ENCODE measurements at places on chromosomes 5 and 9.

GRCh38 chr5:104084896-104085295 is 522.3 kb upstream of the NUDT12 start:
- DNase-seq, result no peak

DNA sequence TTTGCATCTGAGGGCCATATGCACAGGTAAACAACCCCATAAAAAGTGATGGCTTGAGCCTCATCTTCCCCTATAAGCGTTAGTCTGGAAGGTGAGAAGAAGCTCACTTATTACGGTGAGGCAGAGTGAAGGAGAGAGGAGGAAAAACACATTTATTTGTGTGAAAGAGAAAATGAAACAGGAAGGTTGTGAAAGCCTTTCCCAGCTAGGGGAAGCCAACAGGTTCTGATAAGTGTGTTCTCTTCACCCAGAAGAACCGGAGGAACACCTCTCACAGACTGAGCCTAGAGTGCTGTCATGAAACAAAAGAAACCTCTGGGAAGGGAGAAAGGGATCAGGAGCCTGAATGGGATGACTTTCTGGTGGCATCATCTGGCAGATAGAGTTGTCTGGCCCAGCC is 192.5 kb downstream of the PTTG1 start:
- DNase-seq, result no peak

GRCh38 chr5:119036101-119036762 is 34.7 kb upstream of the DMXL1 start:
- DNase-seq, result no peak

- no peak for DNase-seq
These were observed at the start of gene RNF183 for GRCh38 chr9:113302792-113303418. Gene RNF183 (minus strand): TSS chr9:113303376. CDS start chr9:113298184, 5,192 bp downstream.

DNA sequence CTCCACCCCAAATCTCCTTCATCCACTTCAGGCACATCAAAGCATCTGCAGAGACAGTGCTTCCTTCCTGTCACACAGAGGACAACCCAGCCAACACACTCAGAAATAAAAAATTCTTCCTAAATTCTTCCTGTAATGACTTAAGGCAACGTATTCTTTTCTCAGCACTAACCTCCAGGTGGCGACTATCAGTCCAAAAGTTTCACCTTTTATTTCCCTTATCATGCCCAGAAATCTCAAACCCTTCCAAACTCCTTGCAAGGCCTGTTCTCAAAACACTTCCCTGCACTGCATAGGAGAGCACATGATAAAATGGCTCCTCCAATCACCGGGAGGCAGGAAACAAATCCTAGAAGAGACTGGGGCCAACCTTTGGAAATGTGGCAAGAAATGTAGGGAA is 35.1 kb downstream of the SLIT3 start:
- DNase-seq, result no peak

GRCh38 chr9:81086416-81086815 is 602.9 kb downstream of the TLE1 start:
- no peak for DNase-seq

DNA sequence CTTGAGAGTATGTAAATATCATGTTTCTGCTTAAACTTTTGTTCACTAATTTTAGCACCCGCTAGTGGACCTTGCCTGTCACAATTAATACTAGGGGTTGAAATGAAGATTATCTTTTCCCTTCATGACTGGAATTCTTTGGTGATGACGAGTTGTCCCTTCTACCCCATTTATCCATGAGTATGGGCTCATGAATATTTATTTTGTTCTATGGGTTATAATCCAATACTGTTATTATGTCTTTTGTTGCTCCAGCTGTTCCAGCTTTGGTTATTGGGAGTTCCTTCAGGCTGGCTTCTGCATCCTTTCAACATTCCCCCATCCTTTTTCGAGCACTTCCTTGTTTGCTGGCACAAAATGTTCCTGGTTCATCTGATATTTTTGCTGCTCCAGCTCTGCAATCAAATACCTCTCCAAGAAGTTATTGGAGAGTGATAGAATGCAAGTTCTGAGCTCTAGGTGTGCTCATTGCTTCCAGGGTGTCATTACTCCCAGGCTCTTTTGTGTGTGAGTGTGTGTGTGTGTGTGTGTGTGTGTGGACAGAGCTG is 19.7 kb upstream of the ARHGEF28 start:
- no peak for DNase-seq

GRCh38 chr9:3337515-3338225 is 188.1 kb downstream of the RFX3 start:
- no peak for DNase-seq

DNA sequence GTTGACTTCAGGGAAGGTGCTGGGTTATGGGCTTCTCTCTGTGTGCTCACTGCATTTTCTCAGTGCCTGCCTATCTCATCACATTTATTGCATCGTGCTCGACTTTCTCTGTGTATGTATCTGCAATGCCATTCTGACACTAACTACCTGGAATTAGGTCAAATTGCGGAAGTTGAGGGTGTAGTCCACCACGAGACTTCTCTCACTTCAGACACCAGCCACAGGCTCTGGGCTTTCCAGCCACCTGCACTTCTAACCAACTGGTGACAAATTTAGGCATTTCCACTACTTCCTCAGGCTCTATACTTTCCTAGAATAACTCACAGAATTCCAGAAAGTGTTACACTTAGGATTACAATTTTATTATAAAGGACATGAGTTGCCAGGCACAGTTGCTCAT is 188.6 kb upstream of the ZNF608 start:
- DNase-seq, result no peak

- DNase-seq, result no peak
These were observed 156.1 kb downstream of the SNX18 start for GRCh38 chr5:54673523-54674225.

- DNase-seq, result no peak
These were observed 15.5 kb downstream of the GNA14 start for GRCh38 chr9:77632652-77633051.

DNA sequence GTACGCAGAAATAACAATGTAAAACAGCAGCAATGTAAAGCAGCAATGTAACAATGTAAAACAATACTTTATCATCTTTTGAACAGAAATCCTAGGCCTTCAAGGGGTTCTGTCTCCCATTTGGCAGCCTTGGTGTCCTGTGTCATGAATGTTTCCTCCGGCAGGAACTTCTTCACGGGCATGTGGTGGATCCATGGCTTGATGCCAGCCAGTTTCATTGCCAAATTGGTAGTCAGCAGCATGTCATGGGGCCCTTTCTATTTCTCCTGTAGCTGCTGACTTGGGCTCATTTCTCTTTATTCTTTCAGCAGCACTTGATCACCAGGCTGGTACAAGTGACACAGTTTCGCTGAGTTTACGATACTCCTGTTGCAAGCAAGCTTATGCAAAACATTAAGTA is 275.3 kb downstream of the HTR1A start:
- peak; percentile 83 for DNase-seq

- no peak for DNase-seq
These were observed 21.1 kb downstream of the SRFBP1 start for GRCh38 chr5:121982893-121983285.

GRCh38 chr5:21391506-21391905 is 1403.5 kb upstream of the CDH18 start:
- DNase-seq, result peak; percentile 56

DNA sequence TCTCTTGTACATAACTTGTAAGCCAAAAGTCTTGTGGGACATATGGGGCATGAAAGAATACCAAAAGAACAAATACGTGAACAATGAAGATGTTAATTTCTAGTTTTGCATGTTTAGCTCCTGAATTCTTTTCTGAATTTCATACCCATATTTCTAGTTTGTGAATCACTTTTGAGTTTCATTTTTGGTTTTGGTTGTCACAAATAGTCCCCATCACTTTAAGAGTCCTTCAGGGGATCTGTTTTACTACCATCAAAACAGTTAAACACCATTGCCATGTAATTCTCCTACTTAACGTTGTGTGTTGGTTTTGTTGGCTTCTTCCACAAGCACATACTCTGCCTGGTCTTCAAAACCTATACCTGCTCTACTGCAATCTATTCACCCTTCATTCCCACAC is 27.0 kb downstream of the VCAN start:
- no peak for DNase-seq

DNA sequence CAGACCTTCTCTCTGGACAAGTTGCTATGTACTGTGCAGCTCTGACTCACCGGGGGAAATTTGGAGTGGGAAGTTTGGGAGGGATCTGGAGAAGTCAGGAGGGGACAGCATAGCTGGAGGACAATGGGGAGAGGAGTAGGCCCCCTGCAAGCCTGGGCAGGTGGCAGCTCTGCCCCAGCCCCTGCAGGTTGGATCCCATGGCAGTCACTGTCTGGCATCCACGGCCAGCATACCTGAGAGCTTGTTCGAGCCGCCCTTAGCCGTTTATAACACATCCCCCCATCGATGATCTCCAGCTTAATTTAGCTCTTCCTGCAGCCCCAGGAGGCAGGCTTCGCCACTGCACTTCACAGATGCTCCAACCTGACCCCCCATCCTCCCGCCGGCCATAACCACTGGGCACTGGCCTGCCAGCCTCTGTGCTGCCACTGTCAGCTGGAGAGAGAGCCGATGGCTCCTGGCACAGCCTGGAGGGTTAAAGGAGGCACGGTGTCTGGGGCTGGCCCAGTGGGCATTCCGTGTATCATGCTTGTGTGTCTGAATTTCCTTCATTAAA is 57.7 kb upstream of the RNU6ATAC start:
- no peak for DNase-seq

DNA sequence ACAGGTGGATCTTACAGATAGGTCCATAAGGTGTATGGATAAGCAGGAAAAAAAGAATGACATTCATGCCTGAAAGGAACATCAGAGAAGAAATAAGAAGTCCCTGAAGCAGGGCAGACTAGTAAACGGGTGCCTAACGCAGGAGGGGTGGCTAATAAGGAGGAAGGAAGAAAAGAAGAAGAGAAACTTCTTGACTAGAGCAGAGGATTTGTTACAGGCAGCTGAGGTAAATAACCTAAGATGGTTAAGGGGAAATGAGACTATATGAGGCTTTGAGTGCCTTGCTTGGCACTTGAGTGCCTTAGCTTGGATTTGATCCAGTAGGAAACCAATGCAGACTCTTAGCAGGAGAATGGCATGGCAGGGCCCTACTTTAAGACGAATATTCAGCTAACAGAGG is 313.5 kb upstream of the PDE4D start:
- peak; percentile 12 for DNase-seq

- peak; percentile 30 for DNase-seq
These were observed 616.0 kb upstream of the EDIL3 start for GRCh38 chr5:85000671-85001070.

DNA sequence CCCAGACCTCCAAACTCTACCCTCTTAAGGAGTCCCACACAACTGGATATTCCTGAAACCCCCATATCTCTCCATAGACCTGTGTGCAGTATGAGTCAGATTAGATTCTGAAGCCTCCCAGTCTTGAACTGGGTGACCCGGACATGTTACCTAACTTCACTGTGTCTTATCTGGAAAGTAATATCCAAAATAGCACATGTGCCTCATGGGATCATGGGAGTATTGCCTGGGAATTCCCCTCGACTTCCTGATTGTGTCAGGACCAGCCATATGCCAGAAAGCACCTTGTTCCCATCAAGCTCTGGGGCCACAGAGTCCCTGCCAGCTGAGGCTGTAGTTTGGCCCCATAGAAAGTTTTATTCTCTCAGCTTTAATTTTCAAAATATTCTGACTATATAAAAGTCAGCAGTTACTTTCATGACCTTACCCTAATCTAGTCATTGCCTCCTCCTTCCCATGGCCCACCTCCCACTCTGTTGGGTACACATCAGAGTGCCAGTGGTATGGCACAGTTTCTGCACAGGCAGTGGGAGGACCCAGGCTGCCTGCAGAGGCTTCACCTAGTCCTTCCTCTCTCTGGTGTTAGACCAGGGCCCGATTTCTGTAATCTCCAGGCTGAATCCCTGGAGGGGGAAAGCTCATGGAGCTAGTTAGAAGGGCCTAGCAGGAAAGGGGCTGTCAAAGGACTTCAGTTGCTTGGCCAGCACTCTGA is 19.5 kb upstream of the B4GALT1 start:
- no peak for DNase-seq

DNA sequence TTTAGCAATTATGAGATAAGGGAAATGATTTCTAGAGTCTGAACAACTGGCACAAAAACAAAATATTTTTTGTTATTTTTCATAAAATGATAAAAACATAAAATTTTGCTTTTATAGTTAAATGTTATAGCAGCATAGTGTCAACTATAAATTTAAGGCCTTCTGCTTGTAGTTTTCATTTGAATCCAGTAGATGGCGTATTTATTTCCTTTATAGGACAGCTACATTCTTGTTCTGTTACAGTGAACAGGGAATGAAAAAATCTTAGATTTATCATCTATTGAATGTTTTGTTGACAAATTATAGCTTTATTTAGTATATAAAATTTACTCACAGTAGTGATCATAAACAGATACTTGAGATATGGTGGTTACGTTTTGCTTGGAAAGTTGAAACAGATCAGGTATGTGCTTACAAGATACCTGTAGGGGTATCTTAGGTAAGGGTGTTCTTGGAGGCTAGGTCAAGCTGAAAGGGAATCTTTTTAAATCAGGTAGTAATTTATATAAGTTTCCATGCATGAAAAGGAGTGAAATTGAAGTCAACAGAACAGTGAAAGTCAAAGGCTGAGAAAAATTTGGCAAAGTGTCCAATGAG is 239.3 kb upstream of the GRIN3A start:
- DNase-seq, result no peak

- DNase-seq, result no peak
These were observed 134.9 kb downstream of the MRPS30 start for GRCh38 chr5:44943647-44944046.

- DNase-seq, result peak; percentile 47
These were observed 639.0 kb downstream of the CCDC171 start for GRCh38 chr9:16191691-16192402.

DNA sequence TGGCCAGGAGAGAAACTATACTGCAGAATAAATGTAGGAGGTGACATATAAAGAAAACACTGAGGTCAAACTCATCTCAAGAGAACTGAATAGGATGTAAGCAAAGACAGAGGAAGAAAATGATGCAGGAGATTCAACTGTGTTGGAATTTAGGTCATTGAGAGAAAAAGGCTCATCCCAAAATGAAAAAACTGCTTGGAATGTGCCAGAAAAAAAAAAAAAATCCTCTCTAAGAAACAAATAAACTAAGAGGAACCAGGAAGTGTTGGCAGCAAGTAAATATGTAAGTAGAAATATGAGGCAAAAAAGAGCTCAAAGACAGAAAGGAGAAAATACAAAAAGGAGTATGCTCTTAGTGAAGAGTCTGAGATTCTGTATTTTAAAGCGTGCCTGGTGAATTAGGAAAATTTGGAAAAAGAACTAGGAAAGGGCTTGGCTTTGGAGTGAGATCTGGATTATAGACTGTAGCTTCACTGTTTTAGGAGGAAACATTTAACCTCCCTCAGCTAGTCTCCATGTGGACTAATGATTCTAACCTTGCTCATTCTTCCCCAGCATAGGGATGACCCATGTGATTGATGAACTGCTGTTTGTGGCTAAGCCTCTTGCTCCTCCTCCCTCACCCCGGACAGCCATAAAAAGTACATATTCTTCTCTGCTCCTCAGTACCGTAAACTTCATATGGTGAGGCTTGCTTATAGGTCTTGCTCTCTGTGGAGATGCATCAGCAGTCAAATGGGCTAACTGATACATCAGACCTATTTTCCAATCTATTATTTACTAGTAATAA is 185.6 kb upstream of the POU5F2 start:
- no peak for DNase-seq

- no peak for DNase-seq
These were observed 463.4 kb downstream of the PDE4D start for GRCh38 chr5:59430066-59430685.

- no peak for DNase-seq
These were observed 27.3 kb downstream of the GIN1 start for GRCh38 chr5:103092676-103093075.

GRCh38 chr9:135218331-135219225 is 131.1 kb downstream of the OLFM1 start:
- DNase-seq, result no peak

Data from NCI-H446 treated with DMSO at 0.1 percent for 48 hours (cell line).